ENCODE measurements at places on chromosomes 12 and 14.

DNA sequence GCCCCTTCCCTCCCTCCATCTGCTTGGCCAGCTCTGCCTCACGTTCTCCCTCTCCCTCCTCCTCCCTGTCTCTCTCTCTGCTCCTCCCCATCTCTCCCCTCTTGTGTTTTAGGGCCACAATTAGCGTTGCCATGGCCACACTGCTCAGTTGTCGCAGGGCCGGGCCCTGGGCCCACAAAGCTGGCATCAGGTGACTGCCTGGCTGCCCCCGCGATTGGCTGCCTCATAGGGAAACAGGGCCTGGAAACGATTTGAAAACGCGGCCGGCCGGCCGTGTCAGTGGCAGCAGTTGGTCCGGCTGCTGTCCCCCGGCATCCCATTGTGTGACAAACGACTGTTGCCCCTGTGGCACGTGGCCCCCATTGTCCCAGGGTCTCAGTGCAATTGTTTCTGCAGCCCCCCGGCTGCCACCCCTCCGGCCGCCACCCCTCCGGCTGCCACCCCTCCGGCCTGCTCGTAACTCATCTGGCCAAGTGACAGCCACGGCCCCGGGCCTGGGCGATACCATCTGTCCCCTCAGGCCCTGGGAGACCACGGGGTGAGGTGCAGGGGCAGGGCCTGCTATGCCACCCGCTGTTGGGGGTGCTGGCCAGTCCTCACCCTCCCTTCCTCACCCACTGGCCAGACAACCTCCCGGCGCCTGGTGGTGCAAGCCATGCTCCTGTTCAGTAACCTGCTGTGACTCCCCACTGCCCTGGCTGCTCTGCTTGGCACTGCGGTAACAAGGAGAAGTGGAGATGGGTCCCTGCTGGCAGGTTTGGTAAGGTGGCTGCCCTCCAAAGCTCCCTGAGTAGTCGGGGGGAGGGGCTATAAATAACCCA, 17.4 kb downstream of the FOXN4 start:
- no peak for DNase-seq

- DNase-seq, result no peak
Observed at GRCh38 chr12:55737581-55738122, 5.3 kb upstream of the GDF11 start.

DNA sequence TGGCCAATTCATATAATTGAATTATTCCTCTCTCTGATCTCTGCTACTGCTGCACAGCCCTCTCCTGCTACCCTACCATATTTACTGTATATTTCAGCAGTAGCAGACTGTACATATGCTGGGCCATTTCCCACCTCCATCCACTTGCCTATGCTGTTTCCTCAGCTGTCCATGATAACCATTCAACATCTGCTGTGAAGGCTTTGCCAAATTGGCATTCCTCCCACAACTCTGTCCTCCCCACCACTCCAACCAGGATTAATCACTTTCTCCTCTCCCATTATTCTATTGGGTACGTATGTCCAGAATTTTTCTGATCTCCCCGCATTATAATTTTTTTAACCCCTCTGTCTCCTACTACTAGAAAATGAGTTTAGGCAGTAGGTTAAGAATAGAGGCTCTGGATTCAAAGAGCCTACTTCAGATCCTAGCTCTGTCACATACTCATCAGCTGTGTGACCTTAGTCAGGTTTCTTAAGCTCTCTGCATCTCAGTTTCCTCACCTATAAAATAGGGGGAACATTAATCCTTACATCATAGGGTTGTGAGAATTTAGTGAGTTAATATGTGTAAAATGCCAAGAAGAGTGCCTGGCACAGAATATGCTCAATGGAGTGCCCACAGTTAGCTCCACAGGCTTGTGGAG, 123.3 kb downstream of the KICS2 start:
- DNase-seq, result no peak

DNA sequence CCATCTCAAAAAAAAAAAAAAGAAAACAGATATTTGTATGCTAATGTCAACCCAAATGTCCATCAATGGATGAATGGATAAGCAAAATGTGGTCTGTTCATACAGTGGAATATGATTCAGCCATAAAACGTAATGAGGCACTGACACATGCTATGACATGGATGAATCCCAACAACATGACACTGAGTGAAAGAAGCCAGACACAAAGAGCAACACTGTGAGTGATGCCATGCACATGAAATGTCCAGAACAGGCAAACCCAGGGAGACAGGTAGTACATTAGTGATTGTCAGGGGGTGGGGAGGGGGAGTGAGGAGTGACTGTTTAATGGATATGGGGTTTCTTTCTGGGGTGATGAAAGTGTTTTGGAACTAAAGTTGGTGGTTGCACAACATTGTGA, 50.2 kb downstream of the ARL6IP4 start:
- no peak for DNase-seq

DNA sequence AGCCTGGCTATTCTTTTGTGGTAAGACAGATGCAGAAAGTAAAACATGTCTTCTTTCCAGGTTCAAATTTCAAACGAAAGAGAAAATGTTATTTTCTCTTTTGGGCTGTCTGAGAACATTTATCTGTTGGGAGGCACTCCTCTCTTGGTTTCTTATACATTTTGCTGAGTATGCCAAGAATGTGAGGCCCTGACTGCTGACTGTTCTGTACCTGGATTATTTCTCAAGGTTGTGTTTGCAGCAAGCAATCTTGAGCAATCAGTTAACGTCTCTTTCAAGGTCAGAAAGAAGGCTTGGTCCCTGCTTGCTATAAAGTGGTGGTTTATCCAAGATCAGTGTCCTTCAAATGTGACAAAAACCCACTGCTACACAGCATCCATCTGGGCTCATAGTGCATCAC, 9.8 kb downstream of the SSTR1 start:
- DNase-seq, result no peak

GRCh38 chr12:115375186-115375991, 691.4 kb upstream of the TBX3 start:
- no peak for DNase-seq

GRCh38 chr12:99834710-99835109, 150.0 kb downstream of the ANKS1B start:
- no peak for DNase-seq

DNA sequence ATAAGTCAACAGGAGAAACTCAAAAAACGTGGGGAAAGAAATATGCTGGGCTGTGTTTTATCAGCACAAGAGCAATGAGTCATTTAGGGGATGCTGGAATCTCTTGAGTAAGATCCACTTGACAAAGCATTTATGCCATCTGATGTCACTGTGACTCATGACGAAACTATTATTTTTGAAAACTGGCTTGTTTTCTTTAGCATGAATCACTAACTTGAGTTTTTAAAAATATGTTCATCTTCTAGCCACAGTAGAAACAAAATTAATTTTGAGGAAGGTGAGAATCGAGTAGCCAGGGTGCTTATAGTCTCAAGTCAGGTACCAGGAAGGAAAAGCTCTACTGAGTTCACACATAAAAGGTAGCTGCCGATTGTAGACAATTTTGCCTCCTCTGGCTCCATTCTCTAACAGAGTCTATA, 456.2 kb upstream of the MGAT4C start:
- no peak for DNase-seq

GRCh38 chr12:6960593-6961277, 9.6 kb downstream of the PTPN6 start:
- no peak for DNase-seq

- no peak for DNase-seq
Observed at GRCh38 chr14:60508363-60508706, 611 bp upstream of the SIX6 start.

- DNase-seq, result no peak
Observed at GRCh38 chr14:22319526-22320361, 269.3 kb downstream of the DAD1 start.

DNA sequence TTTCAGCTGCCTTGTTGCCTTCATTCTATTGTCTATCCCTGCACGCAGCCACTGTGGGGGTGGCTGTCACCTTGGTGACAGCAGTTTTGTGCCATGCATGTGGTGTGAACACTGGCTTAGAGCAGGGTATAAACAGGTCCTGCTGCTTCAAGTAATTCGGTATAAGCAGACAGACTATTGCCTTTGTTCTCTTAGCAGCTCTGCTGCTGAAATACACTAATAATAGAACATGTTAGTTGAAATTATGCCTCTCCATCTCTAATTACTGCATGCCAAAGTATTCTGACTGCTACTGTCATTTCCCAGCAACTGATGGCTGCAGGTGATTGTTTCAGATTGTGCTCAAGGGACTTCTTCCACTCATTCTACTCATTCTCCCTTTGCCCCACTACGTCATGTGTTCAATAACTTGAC, 34.6 kb downstream of the PTPRO start:
- DNase-seq, result no peak

DNA sequence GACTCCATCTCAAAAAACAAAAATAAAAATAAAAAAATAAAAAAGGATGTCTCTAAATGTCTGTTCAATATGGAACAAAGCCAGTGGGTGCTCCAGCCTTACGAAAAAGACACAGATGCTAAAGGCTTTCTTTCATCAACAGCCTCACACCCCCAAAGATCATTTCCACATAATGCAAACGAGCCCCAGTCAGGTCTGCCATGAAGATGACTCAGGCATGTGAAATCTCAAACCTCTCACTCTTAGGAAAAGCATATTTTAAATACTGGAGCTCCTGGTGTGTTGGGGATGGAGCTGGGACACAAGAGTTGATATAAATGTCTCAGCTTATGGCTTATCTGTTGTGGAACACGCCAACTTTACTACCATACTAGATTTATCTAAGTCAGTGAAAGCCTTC, 49.9 kb upstream of the PLXNC1 start:
- DNase-seq, result no peak

GRCh38 chr14:88478931-88479330, 75.9 kb downstream of the PTPN21 start:
- DNase-seq, result no peak

GRCh38 chr12:67772267-67773169, 124.0 kb downstream of the DYRK2 start:
- no peak for DNase-seq

DNA sequence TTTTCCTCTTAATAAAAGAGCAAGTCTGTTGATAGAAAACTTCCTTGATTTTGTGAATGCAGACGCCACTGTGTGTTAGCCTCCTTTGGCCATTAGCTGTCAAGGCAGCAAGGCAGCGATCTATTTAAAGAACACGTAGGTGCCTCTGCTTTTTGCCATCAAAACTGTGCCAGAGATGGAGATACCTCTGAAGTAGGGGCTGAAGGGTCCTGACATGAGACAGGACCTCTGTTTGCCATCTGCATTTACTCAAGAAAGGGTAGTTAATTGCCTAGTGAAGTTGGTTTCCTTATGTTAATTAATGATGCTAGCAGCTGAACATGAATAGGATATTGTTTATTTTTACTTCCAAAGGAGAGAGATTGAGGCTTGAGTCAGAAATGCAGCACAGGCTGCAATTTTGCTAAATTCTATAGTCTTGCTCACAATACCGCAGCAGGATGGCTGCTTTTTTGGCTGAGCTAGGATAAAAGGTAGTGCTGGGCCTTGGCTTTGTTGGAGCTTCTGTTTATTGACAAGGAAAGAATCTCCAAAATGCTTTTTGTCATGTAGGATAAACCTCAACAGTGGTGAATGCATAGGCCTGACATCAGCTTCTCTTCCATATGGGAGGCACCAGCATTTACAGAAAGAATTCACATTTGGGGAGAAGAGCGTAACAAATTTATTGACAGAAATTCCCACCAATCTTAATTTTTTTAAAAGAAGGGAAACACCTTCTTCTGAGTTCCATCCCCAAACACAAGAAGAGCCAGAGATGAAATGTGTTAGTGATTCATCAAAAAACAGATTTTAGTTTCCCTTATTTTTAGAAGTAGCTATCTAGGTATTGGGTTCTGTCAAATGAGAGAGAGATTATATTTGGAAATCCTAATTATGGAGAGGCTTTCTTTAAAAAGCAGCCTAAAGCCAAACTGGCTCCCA, 13.9 kb upstream of the RPH3A start:
- no peak for DNase-seq

DNA sequence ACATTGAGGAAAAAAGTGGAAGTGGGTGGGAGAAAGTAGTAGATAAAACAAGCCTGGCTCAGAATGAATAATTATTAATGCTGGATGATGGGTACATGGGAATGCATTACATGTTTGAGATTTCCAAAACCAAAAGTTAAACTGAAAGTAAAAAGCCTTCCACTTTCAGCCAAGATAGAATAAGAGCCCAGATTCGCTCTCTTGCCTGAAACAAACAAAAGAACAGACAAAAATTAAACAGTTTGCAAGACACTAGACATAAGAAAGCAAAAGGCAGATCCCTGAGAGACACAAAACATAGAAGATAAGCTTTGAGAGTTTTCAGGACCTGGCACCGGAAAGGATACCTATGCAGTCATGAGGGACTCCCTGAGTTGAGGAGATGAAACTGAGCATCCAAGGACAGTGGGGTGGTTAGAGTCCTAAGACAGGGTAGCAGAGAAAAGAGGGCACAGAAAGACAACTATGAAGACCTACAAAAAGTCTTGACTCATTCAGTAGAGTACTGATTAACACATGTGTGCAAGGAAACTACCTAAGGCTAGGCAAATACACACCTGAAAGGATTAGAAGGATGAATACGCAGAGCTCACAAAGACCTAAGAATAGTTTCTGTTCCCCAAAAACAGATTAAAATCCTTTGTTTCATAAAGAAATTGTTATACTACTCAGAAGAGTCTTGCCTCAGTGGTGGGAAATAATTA, 54.1 kb downstream of the CEP83 start:
- DNase-seq, result no peak
